Activated CD4-positive, alpha-beta T cell treated with anti-CD3 and anti-CD28 coated beads for 24 hours (primary cell): ENCODE measurements at places on chromosomes 1 and 21.

GRCh38 chr1:47207803-47208373 lies 18.1 kb upstream of the PDZK1IP1 start:
- no peak for DNase-seq

DNA sequence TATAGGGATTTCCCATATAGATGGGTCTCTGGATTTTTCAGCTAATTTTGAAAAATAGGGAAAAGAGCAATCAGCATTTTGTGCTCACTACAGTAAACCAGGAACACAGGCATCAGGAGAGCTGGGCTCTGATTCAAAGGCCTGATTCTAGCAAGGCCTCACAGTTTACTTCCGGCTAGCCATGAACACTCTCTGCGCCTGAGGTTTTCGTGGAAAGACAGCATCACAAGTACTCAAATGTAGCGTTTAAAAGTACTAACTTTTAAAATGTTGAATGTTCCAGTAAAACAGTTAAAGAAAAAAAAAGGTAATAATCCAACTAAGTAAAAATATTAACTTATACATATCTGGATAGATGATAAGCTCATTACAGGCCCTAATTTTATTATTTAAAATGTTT lies 120.6 kb downstream of the SLC45A1 start:
- no peak for DNase-seq

DNA sequence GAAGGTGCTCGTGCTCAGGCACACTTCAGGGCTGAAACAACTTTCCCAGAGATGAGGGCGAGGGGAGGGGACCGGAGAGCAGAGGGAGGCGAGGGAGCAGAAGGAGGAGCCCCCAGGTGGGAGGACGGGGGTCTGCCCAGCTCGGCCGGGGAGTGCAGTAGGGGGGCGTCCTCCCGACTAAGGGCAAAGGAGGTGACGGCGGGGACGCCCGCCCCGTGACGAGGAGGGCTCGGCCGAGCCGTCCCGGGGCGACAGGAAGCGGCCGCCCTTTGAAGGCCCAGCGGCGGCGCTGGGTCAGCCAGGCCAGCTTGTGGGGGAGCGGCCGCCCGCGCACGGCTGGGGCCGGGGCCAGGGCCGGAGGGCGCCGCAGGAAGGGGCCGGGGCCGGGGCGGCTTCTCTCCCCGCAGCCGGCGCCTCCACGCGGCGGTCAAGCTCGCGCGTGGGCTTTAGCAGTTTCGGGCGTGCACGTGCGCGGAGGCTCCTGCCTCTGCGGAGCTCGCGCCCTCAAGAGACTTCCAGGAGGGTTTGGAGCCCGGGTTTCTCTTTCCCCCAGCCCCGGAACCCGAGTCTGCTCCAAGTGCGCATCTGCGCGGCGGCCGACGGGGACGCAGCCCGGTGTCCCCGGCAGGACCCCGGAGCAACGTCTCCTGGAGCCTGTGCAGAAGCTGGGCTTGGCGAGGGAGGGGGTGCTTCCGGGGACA lies 100.8 kb upstream of the SLC45A1 start:
- DNase-seq: no peak

- no peak for DNase-seq
Observed at GRCh38 chr21:24938573-24938972, 668.7 kb downstream of the MRPL39 start.
